AG10803 (cell line): ENCODE measurements at places on chromosomes 7 and 10.

DNA sequence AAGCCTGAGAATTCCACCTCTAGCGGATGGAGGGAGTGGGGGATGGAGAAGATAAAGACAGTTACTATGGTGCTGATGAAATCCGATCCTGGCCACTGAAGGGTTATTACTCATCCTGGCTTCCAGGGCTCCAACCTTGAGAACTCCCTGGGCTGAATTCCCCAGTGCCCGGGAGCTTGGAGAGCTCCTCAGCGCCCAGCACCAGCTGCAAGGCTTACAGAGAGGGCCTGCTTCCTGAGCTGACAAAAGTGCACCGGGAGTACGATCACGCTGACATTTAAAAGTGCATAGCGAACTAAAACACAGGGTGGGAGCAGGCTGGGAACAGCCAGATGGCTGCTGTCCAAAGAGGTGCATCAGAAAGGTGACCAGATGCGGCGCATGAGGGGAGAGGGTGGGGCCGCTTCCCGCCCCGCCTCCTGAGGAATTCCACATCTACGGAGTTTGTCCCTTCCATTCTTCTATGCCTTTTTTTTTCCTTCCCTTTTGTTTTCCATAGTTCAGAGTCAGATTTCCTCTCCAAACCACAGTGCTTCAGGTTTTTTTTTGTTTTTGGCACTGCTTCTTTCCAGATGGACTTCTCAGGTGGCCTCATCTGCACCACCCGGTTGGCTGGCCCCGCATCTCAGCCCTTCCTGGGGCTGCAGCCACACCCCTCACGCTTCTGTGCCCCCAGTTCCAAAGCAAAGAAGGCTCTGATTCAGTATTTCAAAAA lies 62.4 kb upstream of the MKRN1 start:
- peak; percentile 88 for DNase-seq

DNA sequence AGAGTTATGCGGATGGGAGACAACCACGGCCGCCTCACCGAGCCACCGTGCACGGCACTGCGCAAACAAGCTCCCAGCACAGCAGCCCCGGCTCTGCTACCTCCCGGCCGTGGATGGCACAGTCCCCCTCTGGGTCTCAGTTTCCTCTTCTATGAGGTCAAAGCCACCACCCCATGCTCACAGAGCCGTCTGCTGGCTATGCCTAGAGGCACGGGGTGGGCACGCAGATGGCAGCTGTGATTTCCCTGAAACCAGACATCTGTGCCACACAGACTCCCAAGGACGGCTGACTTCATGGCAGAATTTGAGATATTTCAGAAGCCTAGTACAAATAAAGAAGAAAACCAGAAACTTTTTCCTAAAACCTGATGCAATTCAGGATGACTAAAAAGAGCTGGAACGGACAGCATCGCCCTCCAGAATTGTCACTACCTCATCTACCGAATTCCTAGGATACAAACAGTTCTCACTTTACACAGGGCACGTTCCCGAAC lies 73.2 kb downstream of the AMZ1 start:
- DNase-seq = peak; percentile 46

GRCh38 chr7:88490161-88490560 lies 183.5 kb upstream of the STEAP4 start:
- DNase-seq = no peak

- peak; percentile 95 for DNase-seq
Observed at GRCh38 chr7:106568680-106569499, 92.1 kb downstream of the CCDC71L start.

GRCh38 chr7:95435422-95435780 lies 573 bp upstream of the PON2 start:
- DNase-seq = no peak

- no peak for DNase-seq
Observed at GRCh38 chr10:32481606-32482005, 35.7 kb downstream of the CCDC7 start.

DNA sequence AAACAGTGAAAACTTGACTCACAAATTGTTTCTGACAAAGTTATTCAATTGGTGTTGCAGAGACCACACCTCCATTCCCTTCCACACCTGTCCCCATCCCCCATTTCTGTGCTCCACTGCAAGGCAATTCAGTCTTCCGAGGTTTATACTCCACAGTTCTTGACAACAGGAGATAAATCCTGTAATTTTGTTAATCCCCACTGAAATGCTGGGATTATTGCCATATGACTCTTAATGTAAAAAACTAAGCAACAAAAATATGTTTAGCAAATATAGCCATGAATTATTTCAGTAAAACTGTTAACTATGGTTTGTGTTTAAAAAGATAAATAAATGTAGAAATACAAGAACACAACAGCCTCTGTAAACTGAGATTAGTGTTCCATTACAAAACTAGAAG lies 170.1 kb upstream of the SEMA3D start:
- DNase-seq = no peak

- DNase-seq = no peak
Observed at GRCh38 chr7:4833176-4833575, 28.7 kb downstream of the PAPOLB start.

- no peak for DNase-seq
Observed at GRCh38 chr7:50356212-50356944, 51.9 kb downstream of the IKZF1 start.

DNA sequence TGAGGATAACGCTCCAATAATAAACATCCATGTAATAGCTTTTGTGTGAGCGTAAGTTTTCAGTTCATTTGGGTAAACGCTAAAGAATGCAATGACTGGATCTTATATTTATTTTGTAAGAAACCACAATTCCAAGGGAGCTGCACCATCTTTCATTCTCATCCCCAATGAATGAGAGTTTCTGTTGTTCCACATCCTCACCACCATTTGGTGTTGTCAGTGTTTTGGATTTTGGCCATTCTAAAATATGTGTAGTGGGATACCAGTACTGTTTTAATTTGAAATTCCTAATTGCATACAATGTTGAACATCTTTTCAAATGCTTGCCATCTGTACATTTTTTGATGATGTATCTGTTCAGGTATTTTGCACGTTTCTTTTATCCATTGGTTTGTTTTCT lies 50.9 kb upstream of the SEMA3D start:
- peak; percentile 14 for DNase-seq

DNA sequence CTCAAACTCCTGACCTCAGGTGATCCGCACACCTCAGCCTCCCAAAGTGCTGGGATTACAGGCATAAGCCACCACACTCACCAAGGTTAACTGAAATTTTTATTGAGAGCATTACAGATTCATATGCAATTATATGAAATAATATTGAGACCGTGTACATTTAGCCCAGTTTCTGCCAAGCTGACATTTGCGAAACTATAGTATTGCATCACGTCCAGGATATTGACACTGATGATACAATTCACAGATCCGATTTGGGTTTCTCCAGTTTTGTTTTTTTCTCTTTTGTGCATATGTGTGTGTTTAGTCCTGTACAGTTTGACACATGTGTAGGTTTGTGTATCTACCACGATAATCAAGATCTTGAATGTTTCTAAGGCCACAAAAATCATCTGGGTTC lies 627.9 kb upstream of the FOXK1 start:
- no peak for DNase-seq

GRCh38 chr10:110273474-110273873 lies 31.2 kb downstream of the SMNDC1 start:
- DNase-seq = peak; percentile 88

- no peak for DNase-seq
Observed at GRCh38 chr10:113982769-113983168, 60.9 kb upstream of the ADRB1 start.

DNA sequence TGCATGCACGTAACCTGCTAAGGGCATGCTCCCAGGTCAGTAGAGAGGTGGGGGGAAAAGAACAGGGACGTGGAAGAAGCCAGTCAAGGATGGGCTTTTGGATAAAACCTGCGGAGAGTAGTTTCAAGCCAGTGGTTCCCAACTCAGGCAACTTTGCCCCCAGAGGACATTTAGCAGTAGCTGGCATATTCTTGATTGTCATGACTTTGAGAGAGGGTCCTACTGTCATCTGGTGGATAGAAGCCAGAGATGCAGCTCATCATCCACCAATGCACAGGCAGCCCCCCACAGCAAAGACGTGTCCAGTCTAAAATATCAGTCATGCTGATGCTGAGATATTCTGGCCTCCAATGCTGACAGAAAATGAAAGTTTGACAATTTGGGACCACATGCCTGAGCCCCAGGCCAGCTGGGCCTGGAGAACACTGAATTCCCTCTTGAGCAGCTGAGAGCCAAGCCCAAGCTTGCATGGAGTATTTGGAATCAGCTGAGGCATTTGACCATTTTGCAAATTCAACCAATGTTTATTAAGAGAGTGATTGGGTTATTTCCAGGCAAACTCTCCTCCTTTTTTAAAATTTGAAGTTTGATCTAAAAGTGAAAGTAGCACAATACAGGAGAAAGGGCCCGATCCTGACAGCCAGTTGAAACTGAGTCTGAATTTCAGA lies 110.0 kb upstream of the C7orf33 start:
- no peak for DNase-seq

- DNase-seq = no peak
Observed at GRCh38 chr10:125264757-125265578, 104.6 kb upstream of the CTBP2 start.

GRCh38 chr7:159158888-159159405 lies 14.3 kb upstream of the VIPR2 start:
- DNase-seq = no peak

- peak; percentile 49 for DNase-seq
Observed at GRCh38 chr7:75639071-75639885, 99.5 kb downstream of the HIP1 start.
